ENCODE measurements at places on chromosomes 7 and 10.
A peak's percentile ranks its signal among the peaks of the same experiment; 100 is the strongest.

DNA sequence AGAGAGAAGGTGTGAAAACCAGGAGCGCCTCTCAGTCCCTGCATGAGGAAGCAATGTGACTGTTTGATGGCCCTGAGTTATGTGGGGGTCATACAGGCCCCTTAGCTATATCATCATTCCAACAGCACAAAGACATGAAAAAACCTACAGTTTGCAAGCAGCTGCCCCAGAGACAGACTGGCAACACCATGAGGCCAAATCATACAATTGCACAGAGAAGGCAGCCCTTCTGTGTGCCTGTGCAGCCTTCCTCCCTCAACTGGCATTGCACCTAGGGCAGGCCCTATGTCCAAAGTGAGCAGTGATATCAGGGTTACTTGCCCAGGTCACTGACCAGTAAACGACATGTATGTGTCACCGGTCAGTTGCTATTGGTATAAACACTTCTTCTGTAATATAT is 41.6 kb downstream of the GPRIN2 start:
- DNase-seq: no peak

GRCh38 chr10:71848325-71849275 is 2.5 kb downstream of the PSAP start:
- no peak for DNase-seq

DNA sequence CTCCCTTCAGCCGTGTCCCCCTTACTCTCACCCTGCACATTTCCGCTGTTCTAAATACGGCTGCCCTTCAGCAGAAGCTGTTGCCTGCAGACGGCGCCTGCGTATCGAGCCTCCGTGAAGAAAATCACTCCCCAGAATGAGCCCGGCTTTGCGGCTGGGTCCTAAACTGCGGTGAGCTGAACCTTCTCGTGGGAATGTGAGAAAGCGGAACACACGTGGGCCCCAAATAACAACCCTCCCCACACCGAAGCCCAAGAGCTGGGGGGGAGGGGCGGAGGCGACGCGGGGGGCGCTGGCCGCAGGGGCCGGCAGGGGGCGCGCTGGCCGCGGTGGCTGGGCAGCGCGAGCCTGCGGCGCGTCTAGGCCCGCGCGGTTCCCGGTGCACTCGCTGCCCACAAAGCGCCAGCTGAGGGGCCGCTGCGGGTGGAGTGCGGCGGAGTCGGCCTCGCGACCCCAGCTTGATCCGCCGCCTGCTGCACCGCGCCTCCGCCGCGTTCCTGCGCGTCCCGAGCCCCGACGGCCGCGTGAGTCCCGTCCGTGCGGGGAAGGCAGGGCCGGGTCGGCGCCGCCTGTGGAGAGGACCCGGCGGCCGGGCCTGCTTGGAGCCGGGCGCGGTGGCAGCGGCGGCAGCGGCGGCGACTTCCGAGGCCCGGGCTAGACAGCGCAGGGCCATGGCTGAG is at the start of gene ZNF398:
TSS of gene ZNF398 (plus strand) at position 382 of the 680 bp plus-strand sequence. CDS start at position 672, 290 bp downstream.
- DNase-seq: peak; percentile 92

DNA sequence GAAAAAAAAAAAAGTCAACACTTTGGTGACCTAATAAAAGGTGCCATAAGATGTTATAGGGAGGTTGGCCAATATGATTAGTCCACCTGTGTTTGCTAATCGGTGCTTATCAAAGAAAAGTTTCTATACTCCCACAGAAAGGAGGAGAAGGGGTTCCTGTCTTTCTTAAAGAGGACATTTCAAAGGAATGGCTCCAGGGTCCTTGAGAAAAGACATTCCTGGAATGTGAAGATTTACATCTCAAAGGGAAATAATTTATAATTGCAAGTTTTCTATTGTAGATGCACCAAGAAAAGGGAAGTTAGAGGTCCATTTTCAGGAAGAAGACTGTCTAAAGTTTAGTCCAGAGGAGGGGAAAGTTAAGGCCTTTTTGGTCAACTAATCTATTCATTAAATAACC is 715.3 kb downstream of the NXPH1 start:
- DNase-seq: no peak

DNA sequence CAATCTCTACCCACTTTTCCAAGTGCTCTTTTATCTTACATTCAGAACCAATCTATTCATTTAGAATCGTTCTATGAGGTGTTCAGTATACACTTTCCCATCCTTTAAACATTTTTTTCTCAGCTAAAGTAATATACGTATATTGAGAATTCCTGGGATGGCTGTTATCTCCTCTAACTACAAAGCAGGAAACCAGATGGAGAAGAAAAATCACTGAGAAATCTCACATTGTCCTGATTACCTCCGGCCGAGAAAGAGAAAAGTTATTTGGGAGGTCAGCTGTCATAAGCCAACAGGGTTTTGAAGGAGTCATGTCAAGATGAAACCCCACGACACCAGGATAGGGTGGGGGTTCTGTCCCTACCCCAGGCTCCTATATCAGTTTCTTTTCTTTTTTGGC is 99.2 kb upstream of the KDM7A start:
- DNase-seq: no peak

DNA sequence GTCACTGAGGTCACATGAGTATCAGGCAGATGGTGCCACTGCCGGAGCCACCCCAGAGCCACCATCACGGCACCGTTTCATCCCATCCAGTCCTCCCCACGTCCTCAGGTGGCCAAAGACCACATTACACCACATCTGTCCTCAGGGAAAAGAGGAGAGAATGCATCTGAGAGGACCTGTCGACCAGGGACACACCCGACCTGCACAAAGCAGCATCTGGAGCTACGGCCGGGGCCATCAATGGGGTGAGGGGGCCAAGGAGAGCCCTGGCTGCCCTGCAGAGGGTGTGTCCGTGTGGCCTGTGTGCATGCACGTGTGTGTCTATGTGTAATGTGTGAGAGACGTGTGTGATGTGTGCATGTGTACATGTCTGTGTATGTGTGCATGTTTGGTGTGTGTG is 480.6 kb downstream of the DNAJB6 start:
- no peak for DNase-seq

DNA sequence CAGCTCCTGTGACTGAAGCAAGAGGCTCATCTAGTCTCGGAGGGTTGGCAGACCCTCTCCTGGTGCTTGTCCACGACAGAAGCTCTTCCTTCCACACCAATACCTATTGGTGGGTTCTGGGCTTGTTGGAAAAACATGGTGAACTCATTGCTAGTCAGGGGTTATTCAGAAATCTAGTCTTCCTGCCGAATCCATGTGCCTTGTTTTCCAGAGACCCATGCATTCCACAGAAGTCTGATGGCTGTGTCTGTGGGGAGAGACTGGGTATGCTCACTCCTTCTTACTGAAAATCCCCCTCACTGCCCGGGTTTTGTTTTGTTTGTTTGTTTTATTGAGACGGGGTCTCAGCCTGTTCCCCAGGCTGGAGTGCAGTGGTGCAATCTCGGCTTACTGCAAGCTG is 138.3 kb downstream of the DNAJB6 start:
- DNase-seq: no peak

GRCh38 chr10:114057855-114058254 is 14.2 kb downstream of the ADRB1 start:
- no peak for DNase-seq

DNA sequence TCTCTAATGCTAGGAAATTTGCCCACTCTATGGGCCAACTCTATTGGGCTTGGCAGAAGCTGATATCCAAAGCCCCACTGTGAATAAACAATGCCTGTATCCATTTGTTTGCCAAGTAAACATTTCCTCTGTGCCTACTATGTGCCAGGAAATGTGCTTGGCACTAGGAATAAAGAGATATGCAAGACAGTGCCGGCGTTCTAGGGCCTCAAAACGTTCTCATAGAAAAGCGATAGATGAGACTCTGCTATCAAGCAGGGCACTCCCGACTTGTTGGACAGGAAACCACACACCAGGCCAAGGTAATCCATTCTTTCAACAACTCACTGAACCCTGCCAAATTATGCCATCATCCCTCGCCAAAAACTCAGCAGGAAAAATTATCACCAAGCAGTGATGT is 196.7 kb downstream of the IPMK start:
- peak; percentile 52 for DNase-seq

DNA sequence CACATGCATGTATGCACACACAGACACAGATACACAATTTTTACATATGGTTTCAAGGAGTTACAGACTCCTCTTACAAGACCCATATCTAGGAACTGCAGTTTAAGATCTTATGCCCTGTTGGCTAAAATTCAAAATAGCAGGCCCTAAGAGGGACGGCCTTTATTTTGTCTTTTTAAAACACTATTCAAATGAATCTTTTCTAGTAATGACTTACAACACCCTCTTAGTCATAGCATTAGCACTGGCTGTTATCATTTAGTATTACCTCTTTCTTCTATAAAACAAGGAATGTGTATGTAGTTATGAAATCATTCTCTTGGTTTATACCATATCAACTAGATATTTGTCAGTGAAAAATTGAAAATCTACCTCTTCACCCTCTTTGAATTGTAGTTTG is 15.3 kb downstream of the PAPSS2 start:
- DNase-seq: no peak

- DNase-seq: no peak
Observed at GRCh38 chr10:116705498-116705897, 36.9 kb downstream of the HSPA12A start.

DNA sequence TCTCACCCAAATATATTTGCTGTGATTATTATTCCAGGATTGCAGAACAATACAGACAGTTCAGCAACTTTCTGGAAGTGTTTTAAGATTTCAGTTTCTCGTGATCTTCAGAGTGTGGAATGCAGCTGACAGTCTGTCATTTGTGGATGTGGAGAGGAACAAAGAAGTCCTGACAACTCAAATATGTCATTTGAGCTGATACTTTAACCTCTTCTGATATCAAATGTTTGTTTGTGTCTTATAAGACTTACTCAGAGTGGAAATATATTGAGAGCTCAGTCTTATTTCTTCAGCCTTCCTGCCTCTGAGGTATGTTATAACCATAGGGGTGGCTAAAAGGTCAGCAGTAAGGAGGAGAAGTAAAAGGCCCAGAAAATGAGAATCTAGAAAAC is 96.4 kb downstream of the OSBPL3 start:
- no peak for DNase-seq

- DNase-seq: no peak
Observed at GRCh38 chr7:45255187-45255586, 97.6 kb downstream of the RAMP3 start.

GRCh38 chr7:122046402-122046801 is 97.6 kb downstream of the AASS start:
- DNase-seq: no peak

GRCh38 chr7:64849250-64849923 is 53.7 kb upstream of the ZNF273 start:
- DNase-seq: peak; percentile 64

GRCh38 chr7:46177821-46178220 is 256.7 kb upstream of the IGFBP3 start:
- no peak for DNase-seq

DNA sequence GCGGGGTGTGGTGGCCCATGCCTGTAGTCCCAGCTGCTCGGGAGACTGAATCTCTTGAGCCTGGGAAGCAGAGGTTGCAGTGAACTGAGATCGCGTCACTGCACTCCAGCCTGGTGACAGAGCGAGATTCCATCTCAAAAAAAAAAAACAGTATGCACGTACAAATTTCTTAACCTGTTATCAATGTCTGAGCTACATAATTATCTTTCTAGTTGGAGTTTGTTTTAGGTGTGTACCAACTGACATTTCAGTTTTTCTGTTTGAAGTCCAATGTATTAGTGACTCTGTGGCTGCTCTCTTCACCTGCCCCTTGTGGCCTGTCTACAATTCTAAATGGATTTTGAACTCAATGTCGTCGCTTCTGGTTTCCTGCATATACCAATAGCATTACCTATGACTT is 40.3 kb downstream of the CD36 start:
- no peak for DNase-seq

- DNase-seq: no peak
Observed at GRCh38 chr7:73705551-73705920, 13.9 kb downstream of the STX1A start.

GRCh38 chr10:50961297-50961696 is 75.9 kb upstream of the A1CF start:
- DNase-seq: no peak

DNA sequence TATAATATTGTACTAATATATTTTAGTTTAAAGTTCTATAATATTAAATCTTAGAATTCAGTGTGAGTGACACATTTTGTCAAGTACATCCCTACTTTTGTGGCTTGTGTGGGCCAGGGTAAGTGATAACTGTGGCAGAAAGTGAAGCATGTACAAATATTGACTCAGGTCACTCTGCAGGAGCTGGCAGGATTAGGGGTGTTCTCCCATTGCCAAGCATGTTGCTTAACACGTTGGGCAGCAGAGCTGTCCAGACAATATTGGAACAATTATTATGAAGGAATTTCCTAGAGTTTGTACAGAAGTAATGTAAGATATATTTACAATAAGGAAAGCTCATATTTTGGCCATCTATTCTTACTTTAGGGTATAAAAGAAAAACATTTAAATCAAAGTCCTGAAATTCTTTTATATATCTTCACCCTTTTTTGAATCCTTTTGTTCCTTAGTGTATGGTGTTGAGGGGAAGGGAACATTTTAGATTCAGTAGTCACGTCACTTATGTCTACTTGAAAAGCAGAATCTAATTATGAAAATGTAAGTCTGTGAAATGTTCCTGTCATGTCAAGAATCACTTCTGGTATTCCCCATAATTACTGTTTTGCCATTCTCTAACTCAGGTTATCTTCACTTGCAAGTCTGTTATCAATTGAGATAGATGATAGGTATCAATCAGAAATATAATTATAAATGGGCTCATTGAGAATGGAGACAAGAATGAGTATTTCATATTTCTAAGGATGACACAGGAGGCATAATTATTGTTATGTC is 4.0 kb downstream of the HDAC9 start:
- DNase-seq: peak; percentile 85

DNA sequence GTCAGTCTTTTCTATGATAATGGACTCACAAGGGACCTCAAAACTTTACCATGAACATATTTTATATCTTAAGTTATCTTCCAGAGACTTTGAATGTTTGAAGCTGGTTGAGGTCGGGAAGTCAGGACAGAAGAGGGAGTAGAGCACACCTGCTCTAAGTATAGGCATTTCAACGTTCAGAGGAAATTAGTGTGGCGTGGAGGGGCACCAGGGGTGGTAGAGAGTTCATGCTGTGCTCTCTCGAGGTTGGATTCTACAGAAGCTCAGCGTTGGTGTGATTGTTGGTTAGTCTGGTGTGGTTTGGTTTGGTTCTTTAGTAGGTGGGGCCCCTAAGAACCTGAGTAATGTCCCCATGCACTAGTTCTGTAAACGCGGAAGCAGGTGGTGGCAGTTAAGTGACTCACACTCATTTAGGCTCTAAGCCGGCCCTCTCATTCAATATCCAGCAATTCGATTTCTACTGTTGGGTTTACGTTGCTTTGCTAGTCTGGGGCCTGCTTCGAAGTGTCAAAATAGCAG is 19.8 kb downstream of the CNTNAP2 start:
- no peak for DNase-seq

GRCh38 chr7:75985518-75986146 is 8.8 kb downstream of the TMEM120A start:
- DNase-seq: no peak

DNA sequence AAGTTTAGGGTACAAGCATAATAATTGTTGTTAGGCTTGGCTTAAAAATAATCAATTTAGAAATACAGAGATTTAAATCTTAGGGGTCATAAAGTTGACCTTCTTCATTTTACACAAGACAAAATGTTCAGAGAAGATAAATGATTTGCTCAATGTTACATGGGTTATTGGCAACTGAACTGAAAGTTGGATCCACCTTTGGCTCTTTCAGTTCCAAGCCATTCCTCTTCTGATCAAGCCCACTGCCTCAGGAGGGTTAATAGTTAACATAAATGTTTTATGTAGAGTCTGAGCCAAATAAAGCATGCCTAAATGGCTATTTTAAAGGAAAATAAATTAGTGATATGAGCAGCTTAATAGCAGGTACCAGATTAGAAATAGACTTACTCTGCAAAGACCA is 79.1 kb upstream of the RHOBTB1 start:
- no peak for DNase-seq

- no peak for DNase-seq
Observed at GRCh38 chr7:2851497-2851896, 7.4 kb upstream of the GNA12 start.
